A549 treated with DMSO at 1 μM for 4 hours (cell line): ENCODE measurements at places on chromosomes 11 and 22. TPM values are rescaled to one million over a fixed set of nuclear protein-coding genes. Genes with fewer than 3 reads are reported as not detected.

Gene ACTN3
- total RNA-seq, result 0.02 to 0.08 TPM (median 0.05 TPM) in 3 of 5 replicates, not detected in the others

Gene ARHGAP32
- 2.9 to 6.0 TPM (median 4.8 TPM) in 5 replicates for total RNA-seq

Gene OR8B2
- not detected in 5 replicates for total RNA-seq

Gene GAL3ST3
- not detected in 5 replicates for total RNA-seq

Gene ACR
- 0.06 TPM in 2 of 5 replicates, not detected in the others for total RNA-seq

Gene KCNQ1
- 0.22 to 0.31 TPM (median 0.24 TPM) in 5 replicates for total RNA-seq

Gene PTGDR2
- total RNA-seq, result 0.03 to 0.08 TPM (median 0.07 TPM) in 3 of 5 replicates, not detected in the others

Gene IRAG1
- 0.02 to 0.08 TPM (median 0.05 TPM) in 3 of 5 replicates, not detected in the others for total RNA-seq

Gene B4GALNT4
- total RNA-seq, result 12.3 to 21.3 TPM (median 16.7 TPM) in 5 replicates

Gene PRR33
- total RNA-seq, result not detected in 5 replicates

Gene DEUP1
- not detected in 5 replicates for total RNA-seq

Gene CRYBB1
- total RNA-seq, result not detected in 5 replicates

Gene CDCA5
- total RNA-seq, result 60.5 to 75.2 TPM (median 71.6 TPM) in 5 replicates

Gene SCN3B
- 0.10 to 0.25 TPM (median 0.15 TPM) in 5 replicates for total RNA-seq

Gene RASL10A
- 0.10 to 0.46 TPM (median 0.28 TPM) in 4 of 5 replicates, not detected in the other for total RNA-seq

Gene PTPRCAP
- total RNA-seq, result 0.22 to 0.36 TPM (median 0.30 TPM) in 5 replicates

Gene MUC2
- 0.17 to 0.35 TPM (median 0.18 TPM) in 5 replicates for total RNA-seq

Gene SLC22A25
- not detected in 5 replicates for total RNA-seq

Gene PARVG
- total RNA-seq, result not detected in 5 replicates

Gene TMEM121B
- total RNA-seq, result 0.08 to 0.24 TPM (median 0.13 TPM) in 5 replicates

Gene CBY1
- 11.8 to 16.5 TPM (median 15.1 TPM) in 5 replicates for total RNA-seq

Gene LMO1
- 2.2 to 2.9 TPM (median 2.7 TPM) in 5 replicates for total RNA-seq

Gene PKP3
- 31.8 to 41.0 TPM (median 36.8 TPM) in 5 replicates for total RNA-seq

Gene SCUBE1
- total RNA-seq, result 0.09 to 0.20 TPM (median 0.15 TPM) in 5 replicates

Gene ZDHHC13
- total RNA-seq, result 14.8 to 20.2 TPM (median 17.5 TPM) in 5 replicates

Gene HEPHL1
- not detected in 5 replicates for total RNA-seq

Gene ADAMTS15
- total RNA-seq, result 9.0 to 12.6 TPM (median 11.5 TPM) in 5 replicates

Gene TMEM45B
- 0.13 to 0.27 TPM (median 0.24 TPM) in 3 of 5 replicates, not detected in the others for total RNA-seq
